CD4-positive, alpha-beta T cell treated with Interleukin-1 beta for 1 hour (primary cell): ENCODE measurements at places on chromosomes 5 and 9.

GRCh38 chr9:82679472-82679871 is 383.5 kb downstream of the RASEF start:
- no peak for DNase-seq

GRCh38 chr5:16552666-16553343 is 64.0 kb downstream of the RETREG1 start:
- peak; percentile 39 for DNase-seq

- no peak for DNase-seq
Measured at GRCh38 chr5:31121224-31121623, 72.3 kb upstream of the CDH6 start.

- DNase-seq = no peak
Measured at GRCh38 chr5:100518377-100518776, 16.8 kb upstream of the FAM174A start.

- DNase-seq = no peak
Measured at GRCh38 chr9:88056876-88057275, 81.4 kb downstream of the SPATA31C2 start.

DNA sequence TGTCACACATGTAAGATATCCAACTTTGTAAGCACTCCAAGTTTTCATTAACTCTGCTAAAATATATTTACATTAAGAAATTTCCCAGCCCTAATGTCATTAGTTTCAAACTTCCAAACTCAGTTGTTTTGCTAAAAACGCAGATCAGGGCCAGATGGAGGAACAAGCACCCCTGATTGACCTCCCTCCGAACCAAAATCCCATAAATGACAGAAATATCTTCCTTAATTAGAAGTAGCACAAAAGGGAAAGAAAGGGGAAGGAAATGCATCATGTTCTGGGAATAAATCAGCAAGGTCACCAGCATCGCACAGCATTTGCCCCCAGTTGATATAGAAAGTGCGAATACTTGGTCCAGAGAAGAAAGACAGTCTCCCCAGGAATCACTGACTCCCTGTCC is 61.4 kb upstream of the RUFY1 start:
- DNase-seq = no peak

GRCh38 chr5:89246252-89246651 is 363.3 kb upstream of the MEF2C start:
- no peak for DNase-seq
